ENCODE measurements at places on chromosomes 11 and 22.

- no peak for DNase-seq
Measured at GRCh38 chr11:94678236-94678635, 89.9 kb upstream of the AMOTL1 start.

DNA sequence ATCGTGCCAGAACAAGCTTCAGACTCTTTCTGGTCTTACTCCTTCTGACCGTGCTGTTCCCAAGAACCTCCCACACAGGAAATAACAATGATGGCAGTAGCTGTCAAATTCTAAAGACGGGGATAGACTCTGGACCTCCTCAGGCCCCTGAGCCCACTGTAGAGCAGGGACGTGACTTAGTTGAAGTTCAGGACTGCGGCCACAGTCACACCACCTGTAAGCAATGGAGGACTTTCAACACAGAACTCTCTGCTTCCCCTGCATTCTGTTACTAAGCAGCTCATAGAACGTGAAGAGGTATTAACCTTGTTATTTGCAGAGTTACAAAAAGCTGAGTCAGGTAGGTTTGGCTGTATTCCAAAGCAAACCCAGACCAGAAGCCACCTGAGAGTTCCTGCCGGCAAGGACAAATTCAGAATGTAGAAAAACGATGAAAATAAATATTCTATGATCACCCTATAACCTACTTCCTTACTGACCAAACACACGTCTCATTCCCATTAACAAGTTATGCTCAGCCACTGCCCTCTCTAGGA, 12.7 kb downstream of the TMEM45B start:
- no peak for DNase-seq

- DNase-seq, result no peak
Measured at GRCh38 chr11:27447288-27448183, 25.1 kb downstream of the LGR4 start.

- DNase-seq, result no peak
Measured at GRCh38 chr22:44184006-44184405, 3.3 kb downstream of the PARVG start.

DNA sequence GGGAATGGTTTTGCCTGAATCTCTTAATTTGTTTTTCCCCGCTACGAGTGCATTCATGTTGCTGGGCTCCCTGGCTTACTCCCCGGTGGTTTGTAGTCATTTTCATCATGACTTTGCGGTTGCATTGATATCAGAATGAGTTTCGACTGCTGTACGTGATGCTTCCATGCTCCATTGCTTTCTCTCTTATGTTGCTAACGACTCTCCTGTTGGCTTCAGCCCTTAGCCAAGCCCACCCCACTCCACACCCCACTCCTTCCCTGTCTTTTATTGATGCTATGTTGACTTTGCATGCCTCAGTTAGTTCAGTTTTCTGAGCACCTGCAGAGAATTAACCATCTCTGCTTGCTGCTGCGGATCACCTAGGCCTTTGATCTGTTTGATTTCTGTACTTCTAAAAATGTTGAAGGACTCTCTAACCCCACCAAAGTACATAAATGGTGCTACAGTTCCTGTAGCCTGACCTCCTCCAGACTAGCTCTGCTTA, 65.3 kb downstream of the ARFGAP2 start:
- no peak for DNase-seq

GRCh38 chr11:112511911-112512310, 251.3 kb upstream of the PLET1 start:
- no peak for DNase-seq

DNA sequence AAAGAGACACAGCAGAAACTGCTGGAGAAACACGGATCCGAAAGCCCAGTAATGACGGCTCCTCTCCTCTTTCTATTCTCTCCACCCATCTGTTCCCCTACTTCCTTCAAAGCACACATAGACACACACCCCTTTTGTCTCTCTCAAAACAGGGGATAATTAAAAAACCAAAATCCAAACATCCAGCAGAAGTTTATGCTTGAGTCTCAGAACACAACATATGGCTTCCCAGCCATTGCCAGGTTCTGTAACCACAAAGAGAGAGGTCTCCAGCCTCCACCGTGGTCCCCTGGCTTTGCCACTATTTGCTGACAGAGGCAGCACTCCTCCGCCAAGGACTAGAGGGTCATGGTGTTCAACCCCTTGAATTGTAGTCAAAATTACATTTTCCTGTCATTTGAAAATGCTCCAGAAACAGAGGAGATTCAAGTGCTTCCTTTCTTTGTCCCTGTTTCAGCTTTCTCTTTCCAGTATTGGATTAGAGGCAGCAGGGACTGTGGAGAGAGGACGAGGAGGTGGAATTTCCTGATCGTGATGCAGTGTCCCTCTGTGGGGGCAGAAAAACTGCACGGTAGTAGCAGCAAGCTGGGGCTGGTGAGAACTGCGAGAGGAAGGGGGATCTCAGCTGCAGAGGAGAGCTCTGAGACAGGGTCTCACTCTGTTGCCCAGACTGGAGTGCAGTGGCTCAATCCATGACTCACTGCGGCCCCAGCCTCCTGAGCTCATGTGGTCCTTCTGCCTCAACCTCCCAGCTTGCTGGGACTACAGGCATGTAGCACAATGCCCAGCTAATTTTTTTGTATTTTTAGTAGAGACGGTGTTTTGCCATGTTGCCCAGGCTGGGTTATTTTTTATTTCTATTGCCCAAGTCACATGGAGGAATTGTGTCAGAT, 60.3 kb downstream of the UBASH3B start:
- no peak for DNase-seq

DNA sequence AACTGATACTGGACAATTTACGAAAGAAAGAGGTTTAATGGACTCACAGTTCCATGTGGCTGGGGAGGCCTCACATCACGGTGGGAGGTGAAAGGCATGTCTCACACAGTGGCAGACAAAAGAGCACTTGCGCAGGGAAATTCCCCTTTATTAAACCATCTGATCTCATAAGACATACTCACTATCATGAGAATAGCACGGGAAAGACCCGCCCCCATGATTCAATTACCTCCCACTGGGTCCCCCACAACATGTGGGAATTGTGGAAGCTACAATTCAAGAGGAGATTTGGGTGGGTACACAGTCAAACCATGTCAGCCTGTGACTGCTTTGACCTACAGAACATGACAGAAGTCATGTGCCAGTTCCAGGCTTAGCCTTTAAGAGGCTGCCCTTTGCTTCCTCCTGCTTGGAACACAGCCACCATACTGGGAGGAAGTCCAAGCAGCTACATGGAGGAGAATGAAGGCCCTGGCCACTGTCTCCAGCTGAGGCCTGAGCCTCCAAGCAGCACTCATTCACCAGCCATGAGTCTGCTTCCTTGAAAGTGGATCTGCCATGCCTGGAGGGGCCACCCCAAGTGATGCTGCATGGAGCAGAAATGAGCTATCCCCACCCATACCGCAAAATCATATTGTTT, 10.9 kb upstream of the GAL start:
- no peak for DNase-seq

DNA sequence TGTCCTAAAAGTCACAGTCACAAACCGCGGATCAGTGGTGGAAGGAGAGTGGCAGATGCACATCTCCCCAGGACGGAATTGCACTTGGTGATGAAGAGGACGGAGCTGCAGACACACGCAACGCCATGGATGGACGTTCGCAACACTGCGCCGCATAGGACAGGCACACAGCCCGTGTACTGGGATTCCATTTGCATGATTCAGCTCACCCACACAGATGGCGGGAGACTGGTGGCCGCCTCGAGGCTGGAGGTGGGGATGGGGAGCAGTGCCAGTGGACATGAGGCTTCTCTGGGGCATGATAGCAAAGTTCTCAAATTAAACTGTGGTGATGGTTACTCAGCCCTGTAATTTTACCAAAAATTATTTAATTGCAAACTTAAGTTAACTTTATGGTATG, 37.4 kb downstream of the DUSP8 start:
- DNase-seq, result no peak

GRCh38 chr22:23387827-23388516, 192.1 kb downstream of the IGLL1 start:
- no peak for DNase-seq

DNA sequence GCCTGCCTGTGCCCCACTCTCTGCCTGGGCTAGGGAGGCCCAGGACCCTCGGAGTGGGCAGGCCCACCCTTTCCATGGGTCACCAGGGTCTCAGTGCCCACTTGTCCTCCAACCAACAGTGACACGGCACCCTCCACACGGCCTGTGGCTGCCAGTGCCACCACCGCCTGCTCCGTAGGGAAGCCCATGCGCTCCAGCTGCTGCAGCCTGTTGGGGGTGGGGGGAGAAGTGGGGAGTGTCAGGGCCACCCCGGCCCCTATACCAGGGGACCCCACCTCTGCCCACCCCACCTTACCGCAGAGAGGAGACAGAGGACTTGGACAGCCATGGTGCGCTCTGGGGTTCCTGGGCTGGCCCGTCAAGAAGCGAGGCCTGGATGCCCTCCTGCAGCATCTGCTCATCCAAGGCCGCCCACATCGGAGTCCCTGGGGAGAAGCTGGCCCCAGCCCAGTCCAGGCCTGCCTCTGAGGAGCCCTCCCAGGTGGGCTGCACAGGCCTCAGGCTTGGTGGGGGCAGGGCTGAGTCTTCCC, 7.7 kb downstream of the RHBDD3 start:
- DNase-seq, result no peak

DNA sequence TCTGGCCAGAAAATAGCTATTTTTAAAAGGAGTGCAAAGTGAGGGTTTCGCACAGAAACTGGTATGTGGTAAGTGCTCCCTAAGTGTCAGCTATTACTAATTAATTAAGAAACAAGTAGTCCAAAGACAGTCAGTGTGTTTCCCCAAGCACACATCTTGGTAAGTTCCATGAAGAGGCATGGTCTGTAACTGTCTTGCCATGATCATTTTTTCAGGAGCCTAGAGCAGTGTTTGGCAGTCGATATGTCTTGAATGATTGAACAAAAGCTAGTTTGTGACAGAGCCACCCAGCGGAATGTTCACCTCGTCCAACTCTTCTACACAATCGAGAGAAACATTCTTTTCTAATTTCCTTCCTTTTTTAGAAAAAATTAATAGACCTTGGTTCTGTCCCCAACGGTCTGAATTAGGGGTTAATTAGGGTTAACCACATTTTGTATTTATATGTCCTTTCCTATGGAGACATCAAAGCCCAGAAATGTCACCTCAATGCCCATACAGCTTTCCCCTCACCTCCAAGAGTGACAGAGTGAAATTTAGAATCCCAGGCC, 57.6 kb upstream of the FTH1 start:
- DNase-seq, result no peak

GRCh38 chr22:33047744-33048143, 10.4 kb downstream of the SYN3 start:
- no peak for DNase-seq

DNA sequence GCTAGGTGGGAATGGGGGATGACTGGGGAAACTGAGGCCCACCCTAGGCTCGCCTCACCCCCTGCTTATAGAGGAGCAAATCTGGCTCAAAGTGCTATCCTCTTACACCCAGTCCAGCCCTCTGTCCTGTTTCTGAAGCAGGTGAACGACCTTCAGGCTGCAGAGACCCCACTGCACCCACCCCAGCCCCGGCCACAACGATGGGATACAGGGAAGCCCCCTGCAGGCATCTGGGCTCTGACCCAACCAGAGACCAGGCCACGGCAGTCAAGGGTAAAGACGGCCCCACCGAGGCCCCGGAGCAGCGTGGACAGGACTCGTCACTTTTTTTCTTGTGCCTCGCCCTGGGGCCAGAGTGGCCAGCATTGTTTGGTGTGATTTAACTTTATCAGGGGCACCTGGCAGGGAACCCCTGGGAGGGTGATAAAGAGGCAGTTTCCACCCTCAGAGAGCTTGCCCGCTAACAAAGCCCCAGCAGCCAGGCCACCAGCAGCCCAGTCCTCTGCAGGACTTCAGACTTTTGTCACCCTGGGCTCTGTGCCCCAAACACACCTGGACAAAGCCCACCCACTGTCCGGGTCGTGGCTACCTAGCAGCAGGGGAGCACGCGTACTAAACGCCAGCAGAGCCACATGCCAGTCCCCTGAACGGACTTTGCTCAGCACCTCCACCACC, 612.6 kb downstream of the TBC1D22A start:
- DNase-seq, result no peak

DNA sequence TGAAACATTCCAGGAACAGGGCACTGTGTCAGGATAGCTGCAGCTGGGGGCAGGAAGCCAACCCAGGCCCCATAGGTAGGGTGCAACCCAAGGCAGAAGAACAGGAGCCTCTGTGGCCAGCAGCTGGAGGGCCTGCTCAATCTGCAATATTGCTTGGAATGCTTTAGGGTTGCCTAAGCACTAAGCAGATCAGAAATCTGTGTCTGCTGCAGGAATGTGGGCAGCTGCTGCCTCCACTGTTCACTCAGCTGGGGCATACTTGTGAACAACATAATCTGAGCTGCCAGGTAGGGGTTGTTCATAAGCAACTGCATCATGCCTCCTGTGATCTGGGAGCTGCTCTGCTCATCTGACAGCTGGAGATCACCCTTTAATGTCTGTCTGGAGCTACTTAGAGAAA, 1.7 kb downstream of the UBQLNL start:
- no peak for DNase-seq

- DNase-seq, result no peak
Measured at GRCh38 chr11:120065176-120065575, 72.7 kb downstream of the TRIM29 start.

DNA sequence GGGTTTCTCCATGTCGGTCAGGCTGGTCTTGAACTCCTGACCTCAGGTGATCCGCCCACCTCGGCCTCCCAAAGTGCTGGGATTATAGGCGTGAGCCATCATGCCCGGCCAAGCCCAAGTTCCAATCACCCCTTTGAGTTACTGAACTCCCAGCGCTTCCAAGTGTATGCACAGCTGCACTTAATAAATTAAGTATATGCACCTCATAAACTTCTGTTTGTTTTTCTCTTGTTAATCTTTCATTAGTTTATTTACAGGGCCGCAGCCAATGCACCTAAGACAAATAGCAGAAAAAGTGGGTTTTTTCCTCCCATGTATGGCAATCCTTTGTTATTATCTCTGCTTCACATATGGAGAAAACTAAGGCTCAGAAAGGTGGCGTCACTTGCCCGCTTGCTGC, 21.3 kb downstream of the SYN3 start:
- DNase-seq, result no peak

DNA sequence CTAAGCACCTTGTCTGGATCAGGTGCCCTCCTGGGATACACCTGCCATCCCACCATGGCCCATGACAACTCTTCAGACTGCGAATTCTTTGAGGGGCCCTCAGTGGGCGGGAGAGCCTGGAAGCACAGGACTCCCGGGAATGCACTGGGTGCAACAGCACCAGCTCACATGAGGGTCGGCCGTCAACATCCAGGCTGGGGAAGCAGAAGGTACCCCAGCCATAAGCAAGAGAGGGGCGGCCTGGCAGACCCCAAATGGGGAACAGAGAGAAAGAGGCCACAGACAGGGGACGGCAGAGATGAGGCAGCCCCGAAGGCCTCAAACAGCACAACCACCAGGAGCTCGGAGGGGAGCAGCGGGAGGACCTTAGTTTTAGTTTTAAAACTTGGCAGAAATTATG, 94.4 kb downstream of the PHF21B start:
- DNase-seq, result no peak

GRCh38 chr11:21820176-21820575, 372.7 kb upstream of the ANO5 start:
- DNase-seq, result no peak

DNA sequence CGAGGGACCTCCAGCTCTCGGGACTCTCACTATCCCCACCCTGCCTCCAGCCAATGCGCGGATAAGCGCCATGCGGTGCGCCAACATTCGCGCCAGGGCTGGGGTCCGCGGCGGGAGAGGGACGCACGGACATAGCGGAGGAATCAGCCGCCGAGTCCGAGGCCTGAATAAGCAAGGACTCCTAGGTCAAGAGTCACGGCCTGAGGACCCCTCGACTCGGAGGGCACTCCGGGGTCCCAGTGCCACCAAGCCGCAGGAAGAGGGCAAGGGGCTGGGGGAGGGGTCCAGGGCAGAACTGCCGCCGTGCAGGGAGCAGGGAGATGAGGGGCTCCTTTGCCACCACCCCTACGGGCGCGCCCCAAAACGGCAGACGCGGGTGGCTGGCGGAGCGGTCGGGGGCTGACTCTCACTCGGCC, 552 bp downstream of the DSCAML1 start:
- DNase-seq, result no peak
